ENCODE measurements at places on chromosomes 4 and X.
A peak's percentile ranks its signal among the peaks of the same experiment; 100 is the strongest.

- no peak for DNase-seq
Observed at GRCh38 chrX:14356401-14356800, 172.9 kb upstream of the GLRA2 start.

DNA sequence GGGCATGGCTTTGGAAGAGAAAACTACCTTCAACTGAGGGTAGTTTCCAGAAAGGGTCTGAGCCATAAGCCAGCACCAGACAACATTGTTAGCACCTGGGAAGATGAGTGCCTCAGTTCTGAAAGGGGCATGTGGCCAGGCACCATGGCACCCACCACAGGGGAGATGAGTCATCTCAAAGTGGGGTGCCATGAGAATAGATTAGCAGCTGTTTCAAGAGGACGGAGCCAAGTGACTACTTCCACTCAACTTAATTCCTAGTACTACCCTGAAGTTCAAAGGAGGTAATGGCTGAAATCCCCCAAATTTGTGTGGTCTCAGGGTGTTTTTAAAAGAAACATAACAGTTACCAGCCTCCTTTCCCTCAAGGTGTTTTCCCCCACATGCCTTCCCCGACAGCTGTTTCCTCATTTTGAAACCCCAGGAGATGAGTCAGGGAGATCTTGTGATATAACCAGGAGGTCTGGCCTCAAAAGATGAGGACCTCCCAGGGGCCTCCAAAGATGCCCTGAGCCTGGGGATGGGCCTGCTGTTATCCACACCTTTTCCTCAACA, 27.8 kb upstream of the FTHL17 start:
- DNase-seq = peak; percentile 63

DNA sequence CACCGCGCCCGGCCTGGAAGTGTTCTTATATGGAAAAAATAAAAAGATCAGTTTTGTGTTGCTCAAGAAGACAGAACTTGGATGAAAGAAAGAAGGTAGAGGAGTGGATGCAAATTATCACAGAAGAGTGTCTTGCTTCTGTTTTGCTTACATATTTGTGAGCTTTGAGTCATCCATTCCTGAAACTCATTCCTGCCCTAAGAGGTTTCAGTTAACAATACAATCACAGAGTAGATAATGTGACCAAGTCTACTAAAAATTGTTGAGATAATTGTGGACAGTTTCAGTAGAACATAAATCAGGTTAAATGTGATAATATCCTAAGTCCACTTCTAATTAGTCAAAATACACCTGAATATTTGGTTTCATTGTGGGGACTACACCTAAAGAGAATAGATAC, 26.4 kb upstream of the LRCH2 start:
- peak; percentile 15 for DNase-seq

DNA sequence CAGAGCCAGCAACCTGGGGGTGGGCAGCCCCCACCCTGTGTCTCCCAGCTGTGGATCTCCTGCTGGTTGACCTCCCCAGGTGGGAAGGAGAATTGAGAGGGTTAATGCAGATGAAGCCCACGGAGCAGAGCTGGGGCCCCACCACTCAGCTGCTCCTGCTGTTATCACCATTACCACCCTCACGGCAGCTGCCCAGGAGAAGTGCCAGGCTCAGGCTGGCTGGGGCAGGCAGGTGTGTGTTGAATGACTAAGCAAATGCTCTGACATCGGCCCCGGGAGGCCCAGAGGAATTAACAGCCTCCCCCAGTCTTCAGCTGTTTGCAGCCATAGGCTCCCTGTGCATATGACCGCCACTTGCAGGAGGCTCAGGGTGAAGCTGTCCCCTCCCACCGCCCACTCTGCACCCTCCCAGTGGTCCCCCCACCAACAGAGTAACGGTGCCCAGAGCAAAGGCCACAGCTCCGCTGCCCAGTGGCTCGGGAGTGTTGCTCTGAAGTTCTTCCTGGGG, 133.8 kb downstream of the CPZ start:
- DNase-seq = no peak

Measured in GM06990 (cell line).